LNCaP clone FGC (cell line): ENCODE measurements at places on chromosomes 2 and 18.

GRCh38 chr2:120826260-120826648 lies 90.6 kb downstream of the GLI2 start:
- DNase-seq, result no peak

GRCh38 chr18:23422751-23423418 lies 30.2 kb upstream of the RIOK3 start:
- no peak for DNase-seq

DNA sequence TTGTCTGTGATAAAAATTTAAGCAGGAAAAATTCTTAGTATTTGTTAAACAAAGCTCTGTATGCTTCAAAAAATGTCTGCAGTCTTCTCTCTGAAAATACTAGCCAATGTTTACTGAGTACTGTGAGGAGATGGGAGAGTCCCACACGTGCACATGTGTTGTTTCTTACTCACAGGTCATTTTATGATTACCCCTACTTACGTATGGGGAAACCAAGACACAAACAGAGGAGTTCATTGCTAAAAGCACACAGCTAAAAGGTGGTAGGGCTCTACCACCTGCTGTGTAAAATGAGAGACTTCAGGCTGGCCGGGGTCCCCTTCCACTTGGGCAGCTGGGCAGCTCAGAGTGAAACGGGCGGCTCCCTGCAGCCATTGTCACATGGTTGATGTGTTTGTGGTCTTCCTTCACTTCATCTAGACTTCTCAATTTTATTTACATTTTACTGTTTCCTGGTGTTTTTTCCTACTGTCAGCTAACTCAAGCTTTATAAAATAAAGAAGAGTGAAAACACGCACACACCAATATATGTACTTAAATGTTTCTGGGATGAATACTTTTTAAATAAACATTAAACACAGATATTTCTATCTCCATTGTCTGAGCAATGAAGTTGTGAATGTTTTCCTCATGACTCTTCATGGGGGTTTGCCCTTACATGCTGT lies 71.2 kb downstream of the MBP start:
- no peak for DNase-seq

DNA sequence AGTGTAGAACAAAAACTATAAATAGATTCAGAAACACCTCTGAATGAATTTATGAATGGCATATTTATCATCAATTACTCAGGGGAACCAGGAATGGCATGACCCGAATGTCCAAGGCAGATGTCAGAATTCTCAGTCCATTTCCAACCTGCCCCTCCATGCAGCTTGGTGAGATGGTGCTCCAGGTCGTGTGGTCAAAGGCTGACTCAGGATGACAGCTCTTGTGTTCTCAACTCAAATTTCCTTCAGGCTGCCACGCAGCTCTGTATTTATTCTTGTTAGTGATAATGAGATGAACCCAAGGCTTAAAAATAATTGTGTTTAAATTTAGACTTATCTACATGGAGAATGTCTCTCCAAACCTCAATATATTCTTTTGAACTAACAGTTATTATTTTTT lies 146.9 kb downstream of the METTL4 start:
- DNase-seq, result no peak

DNA sequence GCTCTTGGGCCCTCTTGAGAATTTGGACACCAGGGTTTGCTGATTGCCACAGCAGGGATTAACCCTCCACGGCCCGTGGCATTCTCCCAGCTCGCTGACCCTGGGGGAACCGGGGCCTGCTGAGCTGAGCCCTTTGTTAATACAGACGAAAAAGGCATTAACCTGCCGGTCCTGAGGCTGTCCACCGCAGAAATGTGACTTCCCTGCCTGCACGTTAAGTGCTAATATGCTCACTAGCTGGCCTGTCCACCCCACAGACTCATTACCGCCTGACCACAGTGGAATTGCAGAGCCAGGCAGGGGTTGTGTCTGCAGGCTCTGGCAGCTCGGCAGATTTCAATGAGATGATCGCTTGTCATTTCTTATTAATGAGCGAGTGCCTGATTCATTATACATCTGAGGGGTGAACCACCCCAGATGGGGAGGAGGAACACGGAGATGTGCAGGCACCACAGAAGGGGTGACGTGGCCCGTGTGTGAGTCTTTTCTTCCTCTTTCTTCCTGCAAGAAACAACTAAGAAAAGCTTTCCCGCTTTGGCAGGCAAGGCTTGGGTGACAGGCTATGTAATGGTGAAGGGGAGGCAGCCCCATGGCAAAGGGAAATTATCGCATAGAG lies 126.0 kb downstream of the GLI2 start:
- no peak for DNase-seq

DNA sequence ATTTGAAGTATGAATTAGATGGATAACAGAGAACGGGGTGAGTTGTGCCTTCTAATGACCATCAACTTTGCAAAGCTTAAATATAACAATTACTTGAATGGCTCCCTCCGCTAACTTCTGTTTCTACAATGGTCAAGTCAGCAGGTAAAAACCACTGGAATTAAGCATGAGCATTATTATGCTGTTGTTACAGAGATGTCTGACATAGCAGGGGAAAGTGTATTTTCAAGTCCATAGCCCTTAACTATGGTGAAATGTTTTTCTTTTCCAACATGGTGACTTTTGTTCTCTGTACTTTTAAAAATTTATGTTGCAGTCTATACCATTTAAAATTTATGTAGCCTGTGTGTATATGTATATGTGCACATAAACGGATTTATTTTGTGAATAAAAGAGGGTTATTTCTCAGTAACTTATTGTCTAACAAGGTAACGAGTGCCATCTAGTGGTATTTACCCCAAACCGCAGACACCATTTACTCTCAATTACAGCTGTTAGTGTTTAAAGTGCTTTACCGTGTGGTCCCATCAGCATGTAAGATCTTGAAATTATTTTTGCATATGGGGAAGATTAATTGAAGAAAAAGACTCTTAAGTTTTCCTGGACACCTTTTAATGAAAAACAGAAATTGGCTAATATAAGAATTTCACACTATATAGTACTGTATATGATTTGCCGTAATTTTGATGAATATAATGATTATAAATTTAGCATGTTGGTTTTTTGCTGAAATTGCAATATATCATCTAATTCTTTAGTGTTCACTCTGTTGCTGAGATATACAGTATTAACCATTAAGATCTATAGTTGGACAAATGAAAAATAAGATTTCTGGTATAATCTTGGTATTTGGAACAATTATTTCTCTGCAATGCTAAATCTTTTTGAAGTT lies 78.2 kb downstream of the UBE2E3 start:
- no peak for DNase-seq

GRCh38 chr2:61436092-61436491 lies 34.8 kb downstream of the USP34 start:
- no peak for DNase-seq

DNA sequence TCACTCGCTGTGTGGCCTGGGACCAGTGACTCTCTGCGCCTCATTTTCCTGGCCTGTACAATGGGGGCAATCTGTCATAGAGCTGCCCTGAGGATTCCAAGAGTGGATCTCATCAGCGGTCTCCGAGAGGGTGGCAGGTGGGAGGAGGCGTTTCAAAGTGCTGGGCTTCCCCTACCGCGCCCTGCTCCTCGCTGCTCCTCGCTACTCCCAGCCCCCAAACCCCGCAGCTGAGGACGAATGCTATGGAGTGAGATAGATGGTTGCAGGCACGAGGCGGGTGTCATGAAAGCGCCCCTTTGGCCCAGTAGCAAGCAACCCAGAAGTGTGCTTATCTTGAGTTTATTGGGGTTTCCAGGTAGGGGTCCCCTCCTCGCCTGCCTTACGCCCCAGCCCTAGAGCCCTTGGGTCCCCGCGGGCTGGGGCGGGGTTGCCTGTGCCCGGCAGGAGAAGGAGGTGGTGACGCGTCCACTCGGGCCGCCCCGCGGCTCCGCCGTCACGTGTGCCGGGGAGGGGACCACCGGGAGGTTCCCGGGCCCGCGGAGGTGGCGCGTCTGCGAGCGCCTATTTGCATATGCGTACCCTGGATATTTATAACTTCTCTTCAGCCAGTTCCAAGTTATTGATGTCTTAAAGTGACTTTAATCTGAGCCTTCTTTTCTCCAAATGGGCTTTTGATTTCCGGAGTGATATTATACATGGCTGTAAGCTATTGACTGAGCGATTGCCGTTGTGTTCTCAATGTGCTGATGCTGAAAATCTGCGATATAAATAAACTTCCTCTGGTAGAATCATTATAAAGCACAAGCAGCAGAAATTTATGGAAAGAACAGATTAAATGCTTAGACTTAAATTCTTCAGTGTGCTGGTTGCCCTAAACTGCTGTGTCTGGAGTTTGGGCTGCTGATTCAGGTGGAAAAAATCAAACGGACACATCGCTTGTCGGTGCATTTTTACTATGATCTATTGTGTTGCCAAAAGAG lies 263.7 kb downstream of the ATAD2B start:
- no peak for DNase-seq

- no peak for DNase-seq
These were observed 43.7 kb downstream of the SH3BP4 start for GRCh38 chr2:234995332-234996068.

GRCh38 chr18:1350931-1351450 lies 446.3 kb downstream of the ADCYAP1 start:
- no peak for DNase-seq

DNA sequence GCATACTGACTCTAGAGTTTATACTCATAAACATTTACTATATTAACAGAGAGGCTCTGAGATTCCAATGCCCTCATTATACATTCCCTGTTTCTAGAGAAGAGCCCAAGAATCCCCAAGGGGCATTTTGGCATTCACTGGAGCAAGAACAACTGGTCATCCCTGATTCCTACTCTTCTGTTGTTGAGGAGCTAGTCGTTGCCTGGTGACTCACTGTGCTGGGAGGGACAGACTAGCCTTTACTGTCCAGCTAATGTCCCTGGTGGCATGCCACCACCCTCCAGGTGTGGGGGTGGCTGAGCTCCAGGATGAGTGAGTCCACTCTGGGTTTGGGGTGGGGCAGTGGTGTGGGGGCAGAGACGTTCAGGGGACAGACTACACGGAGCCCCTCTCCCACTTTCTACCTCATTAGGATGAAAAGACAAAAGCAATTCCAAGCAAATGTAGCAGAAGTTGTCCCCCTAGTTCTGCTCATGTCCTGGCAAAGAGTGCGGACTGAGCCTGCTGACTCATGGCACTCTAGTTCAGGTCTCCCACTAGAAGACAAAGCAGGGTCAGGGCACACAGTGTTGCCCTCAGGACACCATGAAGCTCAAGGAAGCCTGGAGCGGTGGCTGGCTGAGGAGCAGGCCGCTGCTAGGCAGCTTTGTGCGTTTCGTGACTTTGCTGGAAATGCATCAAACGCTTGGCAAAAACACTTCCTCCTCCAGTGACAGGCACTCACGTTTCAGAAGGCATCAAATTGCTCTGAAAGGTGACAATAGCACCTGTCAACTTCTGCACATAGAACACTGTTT lies 49.4 kb downstream of the RHOB start:
- no peak for DNase-seq

- DNase-seq, result no peak
These were observed 36.8 kb downstream of the ADAM23 start for GRCh38 chr2:206480161-206480560.

DNA sequence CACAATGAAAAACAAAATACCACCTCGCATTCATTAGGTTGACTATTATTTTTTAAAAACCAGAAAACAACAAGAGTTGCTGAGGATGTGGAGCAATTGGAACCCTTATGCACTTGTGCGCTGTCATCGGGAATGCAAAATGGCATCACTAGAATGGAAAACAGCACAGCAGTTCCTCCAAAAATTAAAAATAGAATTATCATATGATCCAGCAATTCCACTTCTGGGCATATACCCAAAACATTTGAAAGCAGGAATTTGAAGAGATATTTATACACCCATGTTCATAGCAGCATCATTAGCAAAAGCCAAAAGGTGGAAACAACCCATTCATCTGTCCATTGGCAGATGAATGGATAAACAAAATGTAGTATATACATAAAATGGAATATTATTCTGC lies 11.9 kb upstream of the NMUR1 start:
- DNase-seq, result no peak

GRCh38 chr2:8319219-8319618 lies 362.6 kb upstream of the ID2 start:
- DNase-seq, result no peak

DNA sequence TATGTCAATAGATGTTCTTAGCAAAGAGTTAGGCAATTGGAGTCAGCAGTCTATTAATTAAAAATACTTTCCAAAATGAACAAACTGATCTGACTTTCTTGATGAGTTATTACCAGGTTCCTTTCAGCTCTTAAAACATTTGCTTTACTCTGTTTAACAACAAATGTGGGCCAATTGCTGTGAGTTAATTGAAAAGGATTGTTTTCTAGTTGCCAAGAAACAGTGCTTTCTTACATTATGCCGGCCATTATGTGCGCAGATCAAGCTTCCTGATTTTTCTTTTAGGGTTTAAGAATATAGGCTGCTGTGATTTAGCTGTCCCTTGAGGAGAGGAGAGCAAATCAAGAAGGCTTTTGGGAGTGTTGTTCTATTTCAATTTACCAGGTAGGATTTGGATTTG lies 50.5 kb upstream of the ITPRID2 start:
- no peak for DNase-seq

- no peak for DNase-seq
These were observed 12.0 kb downstream of the SEPTIN10 start for GRCh38 chr2:109601783-109602182.

GRCh38 chr2:39618736-39619135 lies 47.0 kb upstream of the TMEM178A start:
- no peak for DNase-seq

GRCh38 chr2:18792226-18792629 lies 202.9 kb upstream of the NT5C1B start:
- DNase-seq, result no peak

GRCh38 chr2:215356948-215357461 lies 45.1 kb downstream of the ATIC start:
- DNase-seq, result no peak

DNA sequence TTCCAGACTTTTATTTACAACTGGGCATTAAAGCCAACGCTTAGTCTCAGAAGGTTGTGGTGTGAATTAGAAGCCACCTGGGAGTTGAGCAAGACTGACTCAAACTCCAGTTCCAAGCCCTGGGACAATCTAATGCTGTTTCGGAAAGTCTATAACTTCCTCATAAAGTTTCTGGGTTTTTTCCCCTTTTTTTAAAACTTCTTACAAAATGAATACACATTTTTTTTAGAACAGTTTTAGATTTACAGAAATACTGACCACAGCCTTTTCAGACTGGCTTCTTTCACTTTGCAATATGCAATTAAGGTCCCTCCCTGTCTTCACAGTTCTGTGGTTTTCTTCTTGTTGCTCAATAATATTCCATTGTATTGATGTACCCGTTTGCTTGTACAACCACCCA lies 115.9 kb upstream of the TWIST2 start:
- no peak for DNase-seq
